ENCODE measurements at places on chromosomes 11 and 22.
A peak's percentile ranks its signal among the peaks of the same experiment; 100 is the strongest.

DNA sequence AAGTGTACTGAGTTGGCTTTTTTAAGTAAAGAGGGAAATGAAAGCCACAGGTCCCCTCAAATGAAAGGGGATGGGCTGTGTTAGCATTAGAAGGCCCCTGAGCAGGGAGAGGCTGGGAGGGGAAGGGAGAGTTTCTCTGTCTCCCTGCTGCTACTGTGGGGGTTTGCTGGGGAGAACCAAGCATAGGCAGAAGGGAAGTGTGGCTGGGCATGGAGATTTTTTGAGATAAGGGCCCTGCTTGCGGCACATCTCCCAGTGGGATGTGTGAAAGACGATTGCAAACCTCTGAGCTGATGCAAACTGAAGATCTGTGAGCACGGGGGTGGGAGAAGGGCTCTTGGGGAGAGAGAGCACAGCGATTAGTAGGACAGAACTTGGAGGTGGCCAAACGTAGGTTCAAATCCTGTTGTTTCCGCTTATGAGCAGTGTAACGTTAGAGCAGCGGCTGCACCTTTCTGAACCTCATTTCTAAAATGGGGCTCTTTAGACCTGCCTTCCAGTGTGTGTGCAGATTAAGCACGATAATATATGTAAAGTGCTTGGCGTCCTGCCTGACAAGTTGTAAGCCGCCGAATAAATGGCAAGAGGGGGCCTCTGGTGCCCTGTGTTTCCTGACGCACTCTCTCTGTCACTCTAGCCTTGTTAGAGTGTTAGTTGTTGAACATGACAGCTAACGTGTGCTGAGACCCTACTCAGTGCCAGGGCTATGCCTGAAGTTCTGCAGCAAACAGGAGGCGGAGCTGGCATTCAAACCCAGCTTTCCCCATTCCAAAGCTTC lies 122.3 kb downstream of the GRIK4 start:
- DNase-seq = no peak

GRCh38 chr11:97815667-97816066 lies 1205.1 kb upstream of the CNTN5 start:
- DNase-seq = no peak

DNA sequence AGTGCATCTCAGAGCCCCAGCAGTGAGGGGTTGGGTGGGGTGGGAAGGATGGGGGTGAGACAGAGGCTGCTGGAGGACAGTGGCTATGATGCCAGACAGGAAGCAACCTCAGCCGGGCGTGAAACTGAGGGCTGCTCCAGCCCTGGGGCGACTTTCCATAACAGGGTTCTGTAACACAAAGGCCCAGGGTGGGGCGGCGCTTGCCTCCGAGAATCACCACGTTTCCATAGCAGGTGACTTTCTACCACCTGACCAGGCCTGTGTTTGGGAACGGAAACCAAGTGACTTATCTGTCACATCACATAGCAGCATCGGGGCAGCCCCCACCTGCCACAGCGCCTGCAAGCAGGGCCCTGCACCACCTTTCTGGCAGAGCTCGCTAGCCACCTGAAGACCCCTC lies 85.8 kb downstream of the TRMU start:
- peak; percentile 59 for DNase-seq

DNA sequence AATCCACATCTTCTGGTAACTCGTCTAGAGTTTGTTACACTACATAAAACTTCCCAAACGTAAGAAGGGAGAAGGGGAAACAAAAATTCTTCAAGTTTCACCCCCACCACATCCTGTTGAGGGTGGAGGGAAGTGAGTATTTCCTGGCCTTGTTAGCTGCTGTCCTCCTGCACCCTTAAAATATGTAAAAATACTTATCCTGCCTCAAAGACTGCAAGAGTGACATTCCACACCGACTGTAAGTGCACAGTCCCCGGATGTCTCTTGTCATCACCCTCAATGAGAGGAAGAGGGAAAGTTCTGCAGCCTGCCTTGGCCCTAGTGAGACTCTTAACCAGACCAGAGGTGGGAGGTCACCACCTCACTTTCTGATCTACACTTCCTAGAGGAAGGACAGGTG lies 3.3 kb downstream of the TMEM121B start:
- DNase-seq = no peak

DNA sequence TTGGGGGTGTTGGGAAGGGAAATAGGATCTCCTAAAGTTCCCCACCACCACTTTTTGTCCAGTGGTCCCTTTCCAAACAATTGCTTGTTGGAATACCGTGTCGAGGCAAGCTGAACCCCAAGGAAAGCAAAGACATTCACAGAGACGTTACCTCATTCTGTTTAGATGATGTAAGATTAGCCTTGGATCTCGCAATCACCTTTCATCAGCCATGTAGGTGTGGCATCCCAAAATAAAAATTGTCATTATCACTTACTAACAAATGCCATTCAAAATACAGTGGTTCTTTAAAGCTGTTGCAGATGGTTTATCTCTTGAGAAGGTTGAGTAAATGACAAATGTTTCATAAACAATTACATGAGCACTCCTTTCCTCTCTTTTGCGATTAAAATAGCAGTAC lies 86.5 kb upstream of the SLC25A18 start:
- DNase-seq = no peak

DNA sequence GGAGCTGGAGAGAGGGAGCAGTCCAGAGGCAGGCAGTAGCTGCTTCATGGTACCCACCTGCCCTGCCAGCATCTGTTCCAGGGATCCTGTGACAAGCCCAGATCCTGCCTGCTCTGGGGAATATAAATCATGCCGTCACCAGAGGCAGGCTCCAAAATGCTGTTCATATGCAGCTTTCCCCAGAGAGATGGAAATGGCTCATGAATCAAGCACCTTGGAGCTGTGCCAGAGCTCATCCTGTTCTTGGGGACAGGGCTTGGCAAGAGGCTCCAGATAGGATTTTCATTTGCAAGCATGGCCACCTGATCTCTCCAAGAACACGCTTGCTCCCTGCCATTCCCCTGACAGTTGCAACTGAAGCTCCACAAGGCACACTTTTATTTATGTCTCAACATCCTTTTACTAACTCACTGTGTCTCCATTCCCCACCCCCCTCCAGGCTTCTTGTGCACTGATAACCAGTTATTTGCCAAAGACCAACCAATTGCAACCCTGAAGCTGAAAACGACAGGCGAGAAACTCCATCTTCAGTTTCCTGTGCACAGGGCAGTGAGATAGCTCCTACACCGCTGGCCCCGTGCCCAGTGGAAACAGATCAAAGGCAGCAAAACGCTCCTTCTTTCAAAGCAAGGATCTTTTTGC lies 115.8 kb upstream of the PITPNB start:
- peak; percentile 95 for DNase-seq

GRCh38 chr11:103624708-103625623 lies 411.5 kb upstream of the DDI1 start:
- no peak for DNase-seq

DNA sequence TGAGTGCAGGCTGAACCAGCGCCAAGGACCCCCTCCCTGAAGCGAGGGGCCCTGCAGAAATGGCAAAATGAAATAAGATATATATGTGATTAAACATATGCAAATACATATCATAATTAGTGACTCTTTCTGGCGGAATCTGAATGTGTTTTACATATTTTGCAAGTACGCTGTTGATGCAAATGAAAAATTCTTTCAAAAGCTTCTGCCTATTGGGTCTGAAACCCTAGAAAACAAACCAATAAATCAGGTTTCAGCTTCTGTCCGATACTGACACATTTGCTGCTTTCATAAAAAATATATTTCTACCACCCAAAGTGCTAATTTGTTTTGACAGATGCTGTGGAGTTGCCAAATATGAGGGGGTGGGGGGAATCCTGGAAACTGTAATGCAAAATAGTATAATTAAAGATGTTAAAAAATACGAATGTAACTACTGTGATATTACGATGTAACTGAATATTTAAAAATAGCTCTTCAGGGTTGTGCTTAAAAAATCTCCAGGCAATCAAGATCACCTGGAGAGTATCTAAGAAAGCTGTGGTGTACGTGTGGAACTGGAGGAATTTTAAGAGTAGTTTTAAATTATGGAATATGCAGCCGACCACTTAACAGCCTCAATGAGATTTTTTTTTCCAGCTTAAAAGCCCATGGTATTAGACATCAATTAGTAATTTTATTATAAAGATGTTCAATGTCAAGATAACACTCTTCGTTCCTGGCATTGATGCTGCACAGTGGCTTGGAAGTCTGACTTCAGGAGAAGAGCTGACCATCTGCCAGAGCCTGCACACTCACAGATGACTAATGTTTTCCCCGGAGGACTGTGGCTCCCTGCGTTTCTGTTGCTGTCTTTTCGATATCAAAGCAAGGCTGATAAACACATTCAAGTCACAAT lies 122.2 kb upstream of the RCN1 start:
- no peak for DNase-seq

GRCh38 chr11:75475767-75476650 lies 43.0 kb upstream of the KLHL35 start:
- DNase-seq = no peak

DNA sequence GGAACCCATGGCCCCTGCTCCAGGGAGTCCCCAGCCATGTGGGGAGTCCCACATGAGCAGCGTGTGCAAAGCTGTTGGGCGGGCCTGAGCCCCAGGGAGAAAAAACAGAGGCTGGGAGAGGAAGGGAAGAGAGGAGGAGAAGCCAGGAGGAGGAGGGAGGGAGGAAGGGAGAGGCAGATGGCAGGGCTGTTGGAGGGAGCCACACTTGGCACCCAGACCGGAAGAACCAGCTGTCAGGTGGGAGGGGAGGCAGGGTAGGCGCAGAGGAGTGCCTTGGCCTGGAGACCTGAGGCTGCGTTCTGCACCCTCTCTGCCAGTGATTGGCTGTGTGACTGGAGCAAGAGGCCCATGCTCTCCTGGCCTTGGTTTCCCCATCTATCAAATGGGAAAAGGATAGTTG lies 6.7 kb downstream of the SYNGR1 start:
- no peak for DNase-seq

GRCh38 chr22:17774206-17774925 lies at the start of gene BID:
BID (minus strand) TSS chr22:17774469; CDS start chr22:17750116, 24,353 bp downstream.
- DNase-seq = peak; percentile 14

DNA sequence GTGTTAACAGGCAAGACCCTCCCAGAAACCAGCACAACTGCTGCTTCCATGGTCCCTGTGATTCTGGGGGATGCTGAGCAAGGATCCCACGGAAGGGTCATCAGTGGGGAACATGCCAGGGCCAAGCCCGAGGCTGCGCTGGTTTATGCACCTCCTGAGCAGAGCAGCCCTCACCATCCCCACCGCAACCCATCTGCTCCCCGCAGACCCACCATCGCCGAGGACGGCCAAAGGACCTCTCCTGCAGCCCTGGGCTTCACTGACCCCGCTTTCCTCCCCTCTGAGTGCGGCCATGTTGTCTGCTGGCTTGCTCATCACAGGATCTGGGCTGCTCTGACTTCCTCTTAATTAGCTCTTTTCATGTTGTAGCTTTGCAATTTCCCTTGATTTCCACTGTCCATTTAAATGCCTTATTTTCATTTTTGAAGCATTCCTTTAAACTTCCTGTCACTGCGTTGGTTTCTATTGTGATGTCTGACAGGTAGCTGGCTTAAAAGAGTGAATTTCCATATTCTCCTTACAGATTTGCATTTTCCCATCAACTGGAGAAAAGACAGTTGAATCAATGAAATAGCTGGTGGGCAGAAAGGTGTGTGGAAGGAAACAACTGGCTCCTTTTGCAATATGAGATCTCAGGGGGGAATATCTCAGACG lies 14.9 kb downstream of the TP53AIP1 start:
- DNase-seq = no peak

- DNase-seq = peak; percentile 41
These were observed 635 bp downstream of the PRR5 start for GRCh38 chr22:44702479-44703198.

GRCh38 chr11:110951950-110952503 lies 239.8 kb upstream of the ARHGAP20 start:
- DNase-seq = no peak

DNA sequence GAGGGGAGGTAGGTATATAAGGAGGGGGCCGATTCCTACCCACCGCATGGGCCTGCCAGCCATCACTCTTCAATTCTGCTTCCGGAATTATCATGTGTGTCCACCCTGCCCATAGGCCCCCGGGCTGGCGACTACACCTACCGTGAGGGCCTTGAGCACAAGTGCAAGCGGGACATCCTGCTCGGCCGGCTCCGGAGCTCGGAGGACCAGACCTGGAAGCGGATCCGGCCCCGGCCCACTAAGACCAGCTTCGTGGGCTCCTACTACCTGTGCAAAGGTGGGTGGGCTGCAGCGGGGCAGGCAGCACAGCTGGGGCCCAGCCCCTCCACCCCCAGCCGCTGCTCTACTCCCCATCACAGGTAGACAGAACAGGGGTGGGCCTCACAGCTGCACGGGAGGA lies 38.4 kb upstream of the TEF start:
- DNase-seq = no peak

- DNase-seq = no peak
These were observed 41.2 kb upstream of the ARL14EP start for GRCh38 chr11:30281476-30282288.

- no peak for DNase-seq
These were observed 81.6 kb downstream of the YAP1 start for GRCh38 chr11:102191832-102192231.

- DNase-seq = peak; percentile 38
These were observed 9.6 kb upstream of the HTATIP2 start for GRCh38 chr11:20353829-20354434.

DNA sequence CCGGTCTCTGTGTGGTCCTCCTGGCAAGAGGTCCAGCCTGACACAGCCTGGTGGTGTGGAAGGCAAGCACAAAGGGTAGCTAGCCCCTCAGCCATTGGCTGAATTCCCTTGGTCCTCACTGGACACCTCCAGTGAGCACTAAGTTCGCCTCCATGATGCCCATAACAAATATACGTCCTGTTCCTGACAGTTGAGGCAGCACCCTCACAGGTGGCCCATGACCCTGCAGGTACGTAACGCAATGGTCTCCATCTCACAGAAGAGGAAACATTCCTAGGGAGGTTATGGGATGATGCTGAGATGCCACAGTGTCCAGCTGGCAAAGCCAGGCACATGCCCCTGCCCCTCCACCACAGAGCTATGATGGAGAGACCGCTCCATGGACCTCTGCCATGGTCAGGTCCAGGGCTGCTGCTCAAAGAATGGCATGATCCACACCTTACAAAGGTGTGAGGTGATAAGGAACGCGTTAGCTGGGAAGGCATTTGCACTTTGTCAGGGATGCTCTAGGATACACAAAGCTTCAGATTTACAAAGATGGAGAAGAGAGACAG lies 1.4 kb upstream of the GNAZ start:
- no peak for DNase-seq

- no peak for DNase-seq
These were observed 164.0 kb downstream of the MN1 start for GRCh38 chr22:27637604-27638003.
